Activated CD8-positive, alpha-beta memory T cell treated with anti-CD3 and anti-CD28 coated beads for 48 hours (primary cell): ENCODE measurements at places on chromosomes 7 and 10.

GRCh38 chr10:127979566-127979965 lies 72.7 kb downstream of the PTPRE start:
- DNase-seq = no peak

DNA sequence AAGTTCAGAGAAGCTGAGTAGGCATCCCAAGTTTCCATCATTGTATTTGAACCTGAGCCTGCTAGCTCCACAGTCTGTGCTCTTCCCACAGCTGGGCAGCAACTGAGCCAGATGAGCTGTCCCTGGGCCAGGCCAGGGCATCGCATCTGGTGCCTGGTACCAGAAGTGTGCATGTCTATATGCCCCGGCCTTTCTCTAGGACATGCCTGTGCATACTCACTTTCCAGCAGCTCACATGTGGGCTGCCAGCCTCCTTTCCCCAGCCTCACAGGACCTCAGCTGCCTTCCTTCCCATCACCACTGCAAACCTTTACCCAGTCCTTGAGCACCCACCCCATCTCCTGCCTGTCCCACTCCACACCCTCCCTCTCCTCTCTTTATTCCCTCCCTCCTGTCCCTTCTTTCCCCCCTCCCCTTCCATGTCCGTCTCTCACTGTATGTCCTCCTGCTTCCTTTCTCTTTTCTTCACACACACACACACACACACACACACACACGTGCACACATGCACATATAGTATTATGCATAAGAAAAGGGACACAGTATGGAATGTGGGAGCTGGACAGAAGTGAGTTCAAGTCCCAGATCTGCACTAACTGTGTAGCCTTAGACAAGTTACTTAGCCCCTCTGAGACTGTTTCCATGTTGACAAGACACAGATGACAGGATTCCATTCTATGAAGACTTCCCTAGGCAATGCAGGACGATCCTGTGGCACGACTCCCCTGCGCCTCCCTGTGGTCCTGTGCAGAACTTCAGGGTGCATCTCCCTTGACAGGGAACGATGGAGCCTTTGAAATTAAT lies 10.9 kb downstream of the CDHR1 start:
- DNase-seq = peak; percentile 23

GRCh38 chr7:107972075-107972482 lies 30.9 kb downstream of the LAMB1 start:
- DNase-seq = no peak

GRCh38 chr7:5348134-5349004 lies 65.6 kb downstream of the SLC29A4 start:
- DNase-seq = no peak

GRCh38 chr10:72682638-72683037 lies 9.3 kb upstream of the MCU start:
- no peak for DNase-seq
